ENCODE measurements at places on chromosomes 3 and 15.

GRCh38 chr15:81853150-81853748 lies 192.6 kb downstream of the MEX3B start:
- DNase-seq = no peak

- DNase-seq = no peak
These were observed 21.2 kb upstream of the APEH start for GRCh38 chr3:49652903-49653415.

GRCh38 chr15:80265021-80265420 lies 13.0 kb upstream of the CTXND1 start:
- no peak for DNase-seq

DNA sequence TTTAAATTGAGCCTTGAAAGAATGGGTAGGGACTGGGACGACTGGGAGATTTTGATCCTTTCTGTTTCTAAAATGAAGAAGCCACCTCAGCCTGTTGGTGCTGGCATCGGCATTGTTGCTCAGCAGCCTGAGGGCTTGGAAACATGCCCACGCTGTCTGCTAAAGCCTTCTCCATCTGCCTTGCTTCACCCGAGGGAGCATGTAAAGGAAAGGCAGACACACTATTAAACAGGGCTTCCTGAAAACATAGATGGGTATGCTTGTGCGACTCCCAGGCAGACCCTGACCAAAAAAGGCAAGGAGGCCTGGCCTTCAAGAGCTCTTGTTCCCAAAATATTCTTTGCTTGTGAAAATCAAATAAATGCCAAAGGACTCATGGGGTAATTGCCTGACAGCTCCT lies 84.2 kb upstream of the SLC4A7 start:
- DNase-seq = no peak

GRCh38 chr15:81120069-81120468 lies 14.0 kb upstream of the CFAP161 start:
- DNase-seq = no peak

- DNase-seq = no peak
These were observed 304.5 kb upstream of the ROPN1 start for GRCh38 chr3:124296406-124296805.

GRCh38 chr3:136277634-136278033 lies 27.5 kb downstream of the PCCB start:
- no peak for DNase-seq

DNA sequence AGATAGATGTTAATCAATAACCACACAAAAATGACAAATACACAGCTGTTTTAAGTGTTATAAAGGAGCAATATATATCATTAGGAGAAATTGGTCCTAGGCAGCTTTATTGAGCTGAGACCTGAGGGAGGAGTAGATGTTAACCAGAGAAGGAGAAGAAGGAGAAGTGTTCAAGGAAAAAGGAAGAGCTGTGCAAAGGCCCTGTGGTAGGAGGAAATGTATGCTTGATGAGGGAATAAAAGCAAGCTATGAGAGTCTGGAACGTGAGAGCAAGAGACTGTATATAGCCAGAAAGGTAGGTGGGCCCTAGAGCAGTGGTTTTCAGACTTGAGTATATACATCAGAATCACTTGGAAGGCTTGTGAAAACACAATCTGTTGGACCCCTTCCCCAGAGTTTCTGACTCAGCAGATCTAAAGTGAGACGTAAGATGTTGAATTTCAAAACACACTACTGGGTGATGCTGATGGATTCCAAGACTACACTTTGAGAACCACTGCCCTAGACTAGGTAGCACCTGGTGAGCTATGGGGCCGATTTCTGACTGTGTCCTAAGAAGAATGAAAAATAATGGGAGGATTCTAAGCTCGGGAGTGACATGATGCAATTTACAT lies 342.3 kb upstream of the ADAMTS9 start:
- DNase-seq = no peak

All from T-helper 22 cell (primary cell).